ENCODE measurements at places on chromosomes 2 and 18.

- no peak for DNase-seq
These were observed 403.2 kb downstream of the RAD51AP2 start for GRCh38 chr2:17115042-17115441.

GRCh38 chr2:45401431-45401922 lies 209.6 kb downstream of the SRBD1 start:
- DNase-seq: no peak

DNA sequence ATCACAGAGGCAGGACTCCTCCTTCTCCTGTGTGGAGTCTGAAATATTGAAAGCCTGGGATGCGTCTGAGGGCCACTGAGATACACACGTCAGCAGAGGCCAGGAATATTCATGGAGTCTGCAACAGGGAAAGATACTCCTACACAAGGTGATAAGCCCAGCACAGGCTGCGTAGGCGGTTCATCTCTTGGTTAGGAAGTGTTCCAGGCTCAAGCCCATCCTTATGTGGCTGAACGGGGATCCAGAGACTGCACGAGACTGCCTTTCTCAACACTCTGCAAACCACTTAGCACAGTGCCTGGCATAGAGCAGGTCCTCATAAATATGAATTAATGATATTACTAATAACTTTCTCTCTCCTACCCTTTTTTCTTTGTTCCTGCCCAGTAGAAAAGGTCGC lies 29.2 kb upstream of the AGPS start:
- DNase-seq: no peak

- DNase-seq: peak; percentile 92
These were observed at the start of gene SCLY for GRCh38 chr2:238060542-238061314. TSS of gene SCLY (plus strand) at chr2:238061001. CDS start at chr2:238061055, 54 bp downstream.

GRCh38 chr2:219681694-219682300 lies 54.4 kb downstream of the SLC4A3 start:
- DNase-seq: peak; percentile 12

DNA sequence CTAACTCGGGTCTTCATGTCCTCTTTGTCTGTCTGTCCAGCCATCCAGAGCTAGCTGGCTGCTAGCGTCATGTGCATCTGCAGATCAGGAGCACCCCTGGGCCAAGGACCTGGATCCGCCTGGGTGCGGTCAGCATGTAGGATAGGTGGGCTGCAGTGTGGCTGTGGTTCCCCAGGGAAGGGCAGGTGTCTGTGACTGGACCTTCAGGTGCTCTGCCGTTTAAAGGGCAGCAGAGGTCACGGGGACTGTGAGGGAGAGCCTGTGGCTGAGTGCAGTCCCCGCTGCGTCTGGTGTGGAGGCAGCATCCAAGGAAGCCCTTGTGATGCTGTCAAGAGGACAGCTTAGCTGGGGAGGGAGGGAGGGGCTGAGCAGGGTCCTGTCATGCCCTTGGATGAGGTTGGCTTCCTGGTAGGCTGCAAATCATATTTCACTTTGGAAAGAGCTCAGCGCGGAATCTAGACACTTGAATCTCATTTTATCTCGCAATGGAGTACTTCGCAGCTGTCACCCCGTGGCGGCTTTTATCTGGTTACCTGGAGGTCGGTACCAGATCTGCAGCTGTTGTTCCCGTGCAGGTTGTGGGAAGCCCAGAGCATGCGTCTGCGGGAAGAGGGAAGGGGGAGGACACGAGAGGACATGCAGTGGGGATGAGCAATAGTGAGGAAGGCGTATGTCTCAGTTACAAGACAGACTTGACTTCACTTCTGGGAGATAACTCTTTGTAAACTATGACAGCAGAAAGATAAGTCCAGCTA lies 5.9 kb upstream of the RALB start:
- no peak for DNase-seq

DNA sequence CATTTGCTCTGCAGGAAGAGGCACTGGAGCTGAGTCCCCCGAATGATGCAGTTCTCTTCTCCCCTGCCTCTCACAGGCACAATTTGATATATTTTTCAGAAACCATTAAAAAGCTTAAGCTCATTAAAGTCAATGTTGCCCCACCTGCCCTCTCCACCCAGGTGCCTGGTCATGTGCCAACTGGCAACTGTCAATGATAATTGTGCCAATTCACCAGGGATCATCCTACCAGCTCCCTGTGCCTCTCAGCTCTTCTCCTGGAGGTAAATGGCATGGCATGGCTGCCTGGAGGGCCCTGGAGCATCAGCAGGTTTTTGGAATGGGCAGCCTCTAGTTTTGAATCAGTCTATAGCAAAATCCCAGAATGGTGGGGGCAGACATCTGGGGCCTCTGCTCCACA lies 279.6 kb upstream of the ID2 start:
- no peak for DNase-seq

- no peak for DNase-seq
These were observed 50.6 kb upstream of the NEMP2 start for GRCh38 chr2:190584980-190585661.

DNA sequence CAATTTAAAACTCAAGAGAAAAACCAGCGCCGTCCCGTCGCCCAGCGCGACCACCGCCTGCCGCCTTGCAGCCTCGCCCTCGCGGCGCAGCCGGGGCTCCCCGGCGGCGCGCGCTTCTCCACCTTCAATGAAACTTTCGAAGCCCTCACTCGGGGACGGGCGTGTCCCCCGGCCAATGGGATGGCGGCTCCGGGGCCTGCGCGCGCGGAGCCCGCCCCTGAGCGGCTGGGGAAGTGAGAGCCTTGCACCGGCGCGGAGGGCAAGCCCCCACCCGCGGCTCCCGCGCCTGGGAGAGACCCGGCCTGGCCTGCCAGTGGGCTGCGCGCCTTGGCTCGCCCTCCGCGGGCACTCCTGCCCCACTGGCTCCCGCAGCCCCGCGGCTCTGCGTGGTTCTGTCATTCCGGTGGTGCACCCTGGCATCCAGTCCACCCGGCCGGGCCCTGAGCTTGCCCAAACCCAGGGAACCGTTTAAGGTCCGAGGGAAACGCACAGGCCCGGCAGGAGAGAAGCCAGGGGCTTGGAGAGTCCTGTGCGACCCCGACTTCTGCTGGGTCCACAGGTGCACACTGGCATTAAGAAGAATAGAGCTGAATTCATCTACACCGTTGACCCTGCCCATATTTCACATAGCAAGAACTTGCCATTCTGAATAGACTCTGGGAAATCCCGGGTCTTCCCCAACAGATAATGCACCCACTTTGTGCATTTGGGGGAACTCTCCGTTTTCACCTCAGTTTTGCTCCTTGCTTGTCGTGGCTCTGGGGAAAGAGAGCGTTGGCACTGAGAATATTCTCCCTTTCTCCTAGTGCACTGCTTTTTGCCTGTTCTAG lies at the start of gene PIEZO2:
PIEZO2 (minus strand) TSS at position 129 of the 830 bp plus-strand sequence. CDS start 981 bp downstream, outside the sequence.
- no peak for DNase-seq

DNA sequence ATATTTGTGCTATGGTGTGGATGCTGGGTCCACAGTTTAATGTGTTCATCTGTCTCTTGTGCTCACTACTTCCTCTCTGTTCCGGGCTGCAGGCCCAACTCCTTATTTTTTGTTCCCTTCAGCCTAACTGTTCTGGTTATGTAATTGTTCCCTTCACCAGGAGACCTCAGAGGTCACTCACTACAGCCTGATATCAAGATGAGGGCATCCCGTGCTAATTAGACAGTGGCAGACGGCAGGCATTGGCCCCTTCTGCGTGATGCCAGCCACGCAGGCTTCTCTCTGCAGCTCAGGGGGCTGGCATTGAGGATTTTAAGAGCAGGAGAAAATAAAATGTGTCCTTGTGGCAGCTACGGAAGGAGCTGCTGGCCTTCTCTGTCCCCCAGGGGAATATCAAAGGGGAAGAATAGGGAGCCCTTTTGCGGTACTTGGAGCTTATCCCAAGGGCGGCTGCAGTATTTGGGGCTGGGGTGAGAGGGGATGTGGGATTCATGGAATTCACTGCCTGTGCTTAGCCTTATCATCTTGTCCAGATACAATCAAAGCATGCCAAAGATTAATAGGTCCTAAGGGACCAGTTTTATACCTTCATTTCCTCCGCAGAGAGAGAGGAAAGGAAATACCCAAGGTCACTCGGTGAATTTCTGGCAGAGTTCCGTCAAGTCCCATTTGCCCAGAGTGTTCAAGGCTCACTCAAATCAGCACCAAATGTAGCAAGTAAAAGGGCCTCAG lies 53.3 kb upstream of the TRIB2 start:
- DNase-seq: no peak

DNA sequence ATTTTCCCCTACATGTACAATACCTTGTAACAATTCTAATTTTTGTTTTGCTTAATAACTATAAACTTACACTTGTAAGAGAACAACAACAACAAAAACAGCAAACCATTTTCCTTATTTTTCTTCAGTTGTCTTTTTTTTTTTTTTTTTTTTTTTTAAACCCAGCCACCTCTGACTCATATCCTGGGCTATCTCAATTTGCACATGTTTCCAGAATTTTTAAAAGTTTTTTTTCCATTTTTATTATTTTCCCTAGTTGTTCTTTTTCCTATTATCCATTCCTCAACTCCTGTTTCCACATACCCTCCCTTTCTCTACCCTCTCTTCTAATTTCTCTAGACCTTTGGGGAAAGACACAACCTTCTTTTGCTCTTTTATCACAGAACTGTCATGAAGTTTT lies 112.5 kb downstream of the EFEMP1 start:
- DNase-seq: no peak

- DNase-seq: no peak
These were observed 11.4 kb upstream of the DTNB start for GRCh38 chr2:25684577-25685473.

DNA sequence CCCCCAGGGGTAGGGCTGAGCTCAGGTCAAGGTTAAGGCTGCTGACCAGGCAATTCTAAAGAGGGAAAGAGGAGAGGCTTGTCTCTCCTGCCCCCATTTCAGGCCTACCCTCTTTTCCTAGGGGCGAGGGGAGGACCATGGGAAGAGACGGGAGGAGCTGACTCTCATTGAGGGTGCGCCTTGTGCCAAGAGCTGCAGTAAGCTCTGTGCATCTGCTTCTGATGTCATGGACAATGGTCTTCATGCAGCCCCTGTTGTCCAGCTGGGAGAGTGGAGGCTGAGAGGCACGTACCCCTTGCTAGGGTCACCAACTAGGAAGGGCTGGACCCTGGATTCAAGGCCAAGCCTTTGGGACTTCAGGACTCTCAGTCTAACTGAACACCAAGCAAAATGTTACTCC lies 45.2 kb downstream of the PTGR3 start:
- no peak for DNase-seq

DNA sequence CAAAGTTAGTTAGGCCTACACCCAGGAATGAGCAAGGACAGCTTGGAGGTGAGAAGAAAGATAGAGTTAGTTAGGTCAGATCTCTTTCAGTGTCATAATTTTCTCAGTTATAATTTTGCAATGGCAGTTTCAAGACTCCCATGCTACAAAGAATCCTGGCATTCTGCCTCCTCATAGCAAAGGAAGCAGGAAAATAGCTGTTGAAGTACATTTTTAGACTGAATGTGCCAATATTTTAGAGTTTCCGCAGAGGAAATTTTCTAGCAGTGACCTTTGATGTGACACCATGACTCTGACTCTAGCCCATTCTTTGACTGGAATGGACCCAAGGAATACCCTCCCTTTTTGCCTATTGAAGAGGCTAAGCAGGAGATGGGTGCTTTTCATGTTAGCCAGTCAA lies 371.7 kb downstream of the PIK3C3 start:
- DNase-seq: no peak

DNA sequence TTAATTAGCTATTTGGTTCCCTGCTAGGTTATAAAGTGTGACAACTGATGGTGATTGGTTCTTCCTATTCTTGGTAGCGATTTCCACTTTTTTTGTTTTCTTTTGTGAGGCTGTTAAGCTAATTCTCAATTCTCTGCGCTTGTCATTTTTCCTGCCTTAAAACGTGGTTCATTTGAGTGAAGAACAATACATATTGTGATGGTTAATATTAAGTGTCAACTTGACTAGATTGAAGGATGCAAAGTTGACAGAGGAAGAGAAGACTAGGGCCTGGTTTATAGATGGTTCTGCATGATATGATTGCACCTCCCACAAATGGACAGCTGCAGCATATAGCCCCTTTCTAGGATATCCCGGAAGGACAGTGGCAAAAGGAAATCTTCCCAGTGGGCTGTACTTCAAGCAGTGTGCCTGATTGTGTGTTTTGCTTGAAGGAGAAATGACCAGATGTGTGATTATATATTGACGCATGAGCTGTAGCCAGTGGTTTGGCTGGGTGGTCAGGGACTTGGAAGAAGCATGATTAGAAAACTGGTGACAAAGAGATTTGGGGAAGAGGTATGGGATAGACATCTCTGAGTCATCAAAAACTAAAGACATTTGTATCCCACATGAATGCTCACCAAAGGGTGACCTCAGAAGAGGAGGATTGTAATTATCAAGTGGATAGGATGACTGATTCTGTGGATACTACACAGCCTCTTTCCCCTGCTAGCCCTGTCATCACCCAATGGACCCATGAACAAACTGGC lies 39.4 kb upstream of the ZNF804A start:
- DNase-seq: no peak

GRCh38 chr18:8254654-8255053 lies 354.6 kb upstream of the RAB12 start:
- DNase-seq: no peak

DNA sequence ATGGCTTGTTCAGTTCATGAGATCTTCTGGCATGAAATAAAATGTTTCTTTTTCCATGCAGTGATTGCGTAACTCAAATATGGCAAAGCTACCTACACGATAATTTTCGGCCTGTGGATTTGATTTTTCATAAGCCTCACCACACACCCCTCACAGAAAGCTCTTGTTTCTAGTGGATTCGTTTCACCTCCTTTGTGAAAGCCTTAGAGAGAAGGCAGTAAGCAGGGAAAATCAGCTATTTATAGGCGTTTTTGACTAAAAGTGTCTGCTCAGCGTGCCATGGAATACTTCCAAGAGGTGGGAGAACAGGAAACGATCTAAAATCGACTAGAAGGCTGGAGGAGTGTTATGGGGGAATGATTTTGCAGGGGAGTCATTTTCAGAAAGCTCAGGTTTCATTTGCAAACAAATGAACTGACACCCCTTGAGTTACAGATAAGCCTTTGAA lies 417.9 kb downstream of the TGIF1 start:
- no peak for DNase-seq

DNA sequence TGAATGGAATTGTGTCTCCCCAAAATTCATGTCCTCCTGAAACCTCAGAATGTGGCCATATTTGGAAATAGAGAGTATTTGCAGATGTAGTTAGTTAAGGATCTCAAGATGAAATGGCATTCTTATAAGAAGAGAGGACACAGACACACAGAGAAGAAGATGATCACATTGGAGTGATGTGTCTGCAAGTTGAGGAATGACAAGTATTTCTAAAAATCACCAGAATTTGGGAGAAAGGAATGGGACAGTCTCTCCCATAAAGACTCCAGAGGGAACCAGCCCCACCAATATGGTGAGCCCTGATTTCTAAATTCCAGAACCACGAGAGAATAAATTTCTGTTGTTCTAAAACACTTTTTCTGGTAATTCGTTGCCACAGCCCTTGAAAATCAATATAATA lies 166.3 kb downstream of the C1D start:
- DNase-seq: no peak

DNA sequence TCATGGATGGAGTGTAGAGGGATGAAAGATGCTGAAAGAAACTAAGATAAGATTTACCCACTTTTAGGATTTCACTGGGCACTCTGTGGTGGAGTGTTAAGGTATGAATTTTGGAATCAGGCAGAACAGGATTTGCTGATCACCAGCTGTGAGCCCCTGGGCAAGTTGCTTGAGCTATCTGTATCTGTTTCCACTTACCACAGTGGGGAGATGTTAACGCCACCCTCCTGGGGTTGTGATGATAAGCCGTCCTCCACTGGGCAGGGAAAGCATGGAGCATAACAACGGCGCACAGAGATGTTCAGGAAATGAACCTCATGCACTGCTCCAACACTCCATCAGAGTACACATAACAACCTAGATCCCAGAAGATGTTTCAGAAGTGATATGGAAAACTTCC lies 160.6 kb downstream of the MTCL1 start:
- DNase-seq: no peak

Measured in GOT3 (cell line).